ENCODE measurements at places on chromosomes 3 and 15.
A peak's percentile ranks its signal among the peaks of the same experiment; 100 is the strongest.

- DNase-seq = no peak
These were observed 26.2 kb upstream of the HHATL start for GRCh38 chr3:42728668-42729364.

DNA sequence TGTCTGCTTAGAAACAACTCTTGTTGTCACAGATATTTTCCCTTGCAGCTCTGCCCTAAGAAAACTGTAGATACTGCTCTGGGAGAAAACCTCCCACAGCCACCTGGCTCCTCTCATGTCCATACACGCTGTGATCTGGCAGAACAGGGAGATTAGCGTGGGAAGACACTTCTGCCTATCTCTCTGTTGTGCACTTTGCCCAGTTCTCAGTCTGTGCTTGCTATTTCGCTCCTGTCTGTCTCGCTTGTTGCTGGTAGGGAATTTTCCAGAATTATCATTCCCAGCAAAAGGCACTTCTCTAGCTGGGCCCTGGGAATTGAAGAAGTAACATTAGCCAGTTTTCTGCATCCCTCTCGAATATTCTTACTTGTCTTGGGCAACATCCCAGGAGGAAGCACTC is 8.1 kb upstream of the GATM start:
- DNase-seq = no peak

DNA sequence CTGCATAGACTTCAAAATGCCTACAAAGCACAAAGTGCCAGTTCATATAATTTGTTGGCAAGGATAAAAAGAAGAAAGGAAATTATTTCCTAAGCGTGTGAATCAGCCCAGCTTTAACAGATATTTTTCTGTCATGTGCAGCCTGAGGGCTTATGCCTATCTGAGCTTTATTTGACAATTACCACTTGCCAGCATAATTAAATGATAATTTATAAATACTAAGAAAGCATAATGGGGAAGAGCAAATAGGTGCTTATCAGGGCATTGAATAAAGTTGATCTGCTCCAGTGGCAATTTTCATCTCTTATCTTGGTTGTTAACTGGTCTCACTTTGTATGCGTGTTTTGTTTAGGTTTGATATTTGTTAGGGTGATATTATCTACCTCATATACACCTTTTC is 313.4 kb upstream of the DNAJC19 start:
- no peak for DNase-seq

DNA sequence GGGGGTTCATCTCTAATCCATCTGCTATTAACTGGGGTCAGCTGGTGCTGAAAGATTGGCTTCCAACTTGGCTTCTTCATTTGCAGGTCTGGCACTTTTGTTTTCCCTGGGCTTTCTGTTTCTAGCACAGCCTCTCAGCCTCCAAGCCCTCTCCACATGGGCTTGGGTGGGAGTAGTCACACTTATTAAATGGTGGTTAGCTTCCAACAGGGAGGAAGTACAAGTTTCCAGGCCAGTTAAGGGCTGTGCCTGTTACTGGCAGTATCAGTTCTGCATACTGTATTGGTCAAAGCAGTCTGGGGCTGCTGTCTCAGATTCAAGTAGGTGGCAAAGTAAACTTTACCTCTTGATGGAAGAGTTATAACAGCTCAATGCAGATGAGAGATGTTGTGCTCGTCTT is 627.1 kb upstream of the CCDC54 start:
- no peak for DNase-seq

- DNase-seq = no peak
These were observed 32.6 kb downstream of the EEFSEC start for GRCh38 chr3:128185630-128186447.

DNA sequence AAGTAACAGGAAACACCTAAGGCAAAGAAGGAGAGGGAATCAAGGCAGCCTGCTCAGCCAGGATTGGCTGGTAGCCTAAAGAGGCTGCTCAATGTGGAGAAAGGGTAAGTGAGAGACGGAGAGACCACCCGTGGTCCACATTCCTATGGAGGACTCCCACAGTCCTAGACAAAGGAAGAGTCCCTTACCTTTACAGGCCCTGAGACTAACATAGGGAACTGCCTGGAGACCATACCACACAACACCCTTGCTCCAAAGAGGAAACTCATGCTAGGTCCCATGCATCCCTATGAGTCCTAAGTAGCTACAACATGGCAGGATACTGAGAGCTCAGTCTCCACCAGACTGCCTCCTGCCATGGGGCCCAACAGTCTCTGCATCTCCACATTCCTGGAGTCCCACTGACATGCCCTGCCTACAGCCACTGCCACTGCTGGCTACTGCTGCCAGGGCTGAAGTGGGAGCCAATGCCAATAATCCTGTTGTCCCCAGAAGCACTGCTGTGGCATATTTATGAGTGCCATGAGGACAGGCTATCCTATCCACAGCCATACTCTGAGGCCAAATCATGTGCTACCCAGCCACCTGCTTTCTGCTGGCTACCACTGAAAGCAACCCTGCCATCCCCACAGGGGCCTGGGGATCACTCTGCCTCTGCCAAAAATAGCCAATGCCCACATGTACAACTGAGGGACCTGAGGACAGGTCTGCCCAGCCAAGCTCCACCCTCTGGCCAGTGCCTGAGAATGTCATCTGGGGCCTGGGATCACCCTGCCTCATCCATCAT is 45.0 kb downstream of the COPS2 start:
- DNase-seq = no peak

GRCh38 chr3:177306252-177306651 is 109.0 kb upstream of the TBL1XR1 start:
- no peak for DNase-seq

DNA sequence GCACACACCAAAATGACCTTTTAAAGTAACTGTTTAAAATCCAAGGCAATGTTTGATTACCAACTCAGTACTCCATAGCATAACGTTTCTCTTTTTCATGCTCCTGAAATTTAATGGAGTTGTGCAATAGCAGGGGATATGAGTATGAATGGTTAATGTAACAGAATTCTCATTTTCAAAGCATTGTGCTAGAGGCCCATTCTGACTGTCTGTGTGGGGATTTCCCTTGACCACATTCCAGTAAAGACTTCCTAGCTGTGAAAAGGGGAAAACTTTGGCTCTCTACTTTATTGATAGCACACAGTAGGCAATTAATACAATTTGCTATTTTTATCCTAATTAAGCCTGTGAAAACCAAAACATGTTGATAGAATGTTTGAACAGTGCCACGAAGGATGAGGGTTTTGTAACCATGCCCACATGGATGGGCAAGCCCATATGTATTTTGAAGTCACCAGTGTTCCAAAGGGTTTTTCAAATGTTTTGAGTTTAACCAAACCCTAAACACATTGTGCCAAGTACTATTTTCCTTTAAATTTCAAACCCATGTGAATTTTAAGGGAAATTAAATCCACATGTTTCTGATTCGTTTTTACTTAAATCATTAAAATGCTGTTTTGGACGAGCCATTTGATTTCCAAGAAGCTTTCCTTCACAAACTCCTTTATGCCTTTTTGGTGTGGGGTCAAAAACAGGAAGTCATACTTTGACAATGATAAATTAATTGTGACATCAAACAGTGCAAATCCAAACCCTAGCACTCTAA is 261.2 kb downstream of the SHOX2 start:
- DNase-seq = no peak

DNA sequence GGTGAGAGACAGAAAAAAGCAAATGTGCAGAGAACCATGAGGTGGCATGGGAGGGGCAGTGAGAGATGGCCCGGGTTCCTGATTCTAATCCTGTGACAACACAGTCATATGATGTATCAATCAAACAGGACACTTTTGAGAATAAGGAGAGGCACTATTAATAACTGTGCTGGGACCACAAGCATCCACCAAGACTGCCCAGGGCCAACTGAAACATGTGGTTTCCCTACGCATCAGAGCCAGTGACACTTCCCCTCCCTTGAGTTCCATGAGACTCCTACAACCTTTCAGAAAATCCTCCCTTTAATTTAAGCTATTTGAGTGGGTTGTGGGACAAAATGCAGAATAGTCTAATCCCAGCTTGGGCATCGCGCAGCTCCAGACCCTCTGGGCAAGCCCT is 17.4 kb downstream of the SH3BP5 start:
- DNase-seq = no peak

- peak; percentile 37 for DNase-seq
These were observed 127.0 kb downstream of the KLHL25 start for GRCh38 chr15:85667491-85668424.

- DNase-seq = no peak
These were observed 239.7 kb downstream of the UACA start for GRCh38 chr15:70523616-70524015.

- DNase-seq = no peak
These were observed 139.5 kb upstream of the EIF1B start for GRCh38 chr3:40169983-40170382.

- no peak for DNase-seq
These were observed 92.0 kb downstream of the TMEM108 start for GRCh38 chr3:133130168-133130567.

GRCh38 chr15:55224892-55225291 is 28.2 kb upstream of the RSL24D1 start:
- DNase-seq = peak; percentile 78

DNA sequence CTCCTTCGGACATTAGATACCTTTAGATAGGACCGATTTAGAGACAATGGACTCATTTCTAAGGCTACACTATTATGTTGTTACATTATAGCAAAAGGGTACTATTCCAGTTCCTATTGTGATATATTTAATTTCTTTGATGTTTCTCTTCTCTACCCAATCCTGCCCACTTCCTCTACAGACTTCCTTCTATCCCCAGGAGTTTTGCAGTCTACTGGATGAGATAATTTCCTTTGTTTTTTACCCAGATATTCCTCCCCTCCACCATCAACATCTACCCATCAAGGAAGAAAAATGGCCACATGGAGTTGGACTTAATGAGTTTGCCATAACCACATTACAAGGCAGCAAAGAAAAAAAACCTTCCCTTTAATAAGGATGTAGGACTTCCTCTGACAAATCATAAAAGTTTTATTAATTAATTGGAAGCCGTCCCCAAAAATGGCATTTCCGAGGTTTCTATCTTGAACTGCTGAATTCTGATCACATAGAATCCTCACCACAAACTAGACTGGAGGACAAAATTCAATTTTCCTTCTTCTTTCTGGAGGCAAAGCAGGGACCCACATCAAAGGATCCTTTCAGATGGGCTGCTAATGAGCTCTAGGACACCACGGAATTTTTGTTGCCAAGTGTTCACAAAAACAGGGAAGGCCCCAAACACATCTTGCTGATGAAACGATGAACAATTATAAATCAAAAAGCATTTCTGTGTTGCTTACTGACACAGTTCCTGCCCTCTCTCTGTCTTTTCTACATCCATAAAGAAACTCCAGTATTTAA is 33.4 kb downstream of the FRMD4B start:
- DNase-seq = no peak

DNA sequence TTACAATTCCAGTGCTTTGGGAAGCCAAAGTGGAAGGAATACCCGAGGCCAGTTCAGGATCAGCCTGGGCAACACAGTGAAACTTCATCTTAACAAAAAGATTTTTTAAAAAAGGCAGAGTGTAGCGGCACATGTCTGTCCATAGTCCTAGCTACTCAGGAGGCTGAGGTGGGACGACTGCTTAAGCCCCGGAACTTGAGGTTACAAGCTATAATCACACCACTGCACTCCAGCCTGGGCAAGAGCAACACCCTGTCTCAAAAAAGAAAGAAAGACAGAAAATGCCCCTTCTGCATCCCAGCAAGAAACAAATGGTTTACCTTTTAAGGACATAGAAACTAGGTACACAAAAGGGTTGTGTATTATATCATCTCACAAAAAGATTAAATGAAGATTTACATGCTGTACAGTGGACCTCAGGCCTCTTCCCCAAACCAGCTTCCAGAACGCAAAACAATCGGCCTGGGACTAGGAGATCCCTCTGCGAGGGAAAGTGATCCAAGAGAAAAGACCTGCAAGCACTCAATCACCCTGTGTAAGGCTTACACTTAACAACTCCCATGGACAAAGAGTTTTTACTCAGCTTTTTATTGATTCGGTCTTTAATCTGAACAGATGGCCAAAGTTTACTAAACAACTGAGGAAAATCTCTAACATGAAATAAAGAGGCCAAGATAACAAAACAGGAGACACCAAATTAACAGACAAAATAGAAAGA is 21.2 kb downstream of the TFDP2 start:
- DNase-seq = no peak

- no peak for DNase-seq
These were observed 8.9 kb upstream of the ROPN1B start for GRCh38 chr3:125960066-125960424.

- DNase-seq = no peak
These were observed 87.1 kb downstream of the ARNT2 start for GRCh38 chr15:80491163-80491847.

- DNase-seq = no peak
These were observed 14.9 kb downstream of the SEMA6D start for GRCh38 chr15:47732248-47732647.

DNA sequence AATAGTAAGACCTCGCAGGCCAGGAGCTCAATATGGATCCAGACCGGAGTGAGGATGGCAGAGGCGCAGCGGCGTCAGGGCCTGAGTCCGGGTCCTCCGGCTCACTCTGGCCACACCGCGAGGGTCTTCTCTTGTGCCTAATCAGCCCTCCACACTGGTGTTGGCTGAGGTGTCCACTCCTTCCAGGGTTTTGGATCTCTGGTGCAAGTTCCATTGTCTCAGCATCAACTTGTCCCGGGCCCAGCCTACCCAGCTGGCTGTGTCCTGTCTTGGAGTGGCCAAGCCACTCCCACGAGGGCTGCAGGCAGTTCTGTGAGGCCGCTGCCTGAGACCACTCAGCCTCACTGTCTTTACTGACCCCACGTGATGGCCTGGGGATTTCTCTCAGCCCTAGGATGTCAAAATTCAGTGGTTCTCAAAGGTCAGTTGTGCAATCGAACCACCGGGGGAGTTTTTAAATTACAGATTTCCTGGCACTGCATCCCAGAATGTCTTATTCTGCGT is 12.6 kb upstream of the GOLGA6L7 start:
- no peak for DNase-seq

DNA sequence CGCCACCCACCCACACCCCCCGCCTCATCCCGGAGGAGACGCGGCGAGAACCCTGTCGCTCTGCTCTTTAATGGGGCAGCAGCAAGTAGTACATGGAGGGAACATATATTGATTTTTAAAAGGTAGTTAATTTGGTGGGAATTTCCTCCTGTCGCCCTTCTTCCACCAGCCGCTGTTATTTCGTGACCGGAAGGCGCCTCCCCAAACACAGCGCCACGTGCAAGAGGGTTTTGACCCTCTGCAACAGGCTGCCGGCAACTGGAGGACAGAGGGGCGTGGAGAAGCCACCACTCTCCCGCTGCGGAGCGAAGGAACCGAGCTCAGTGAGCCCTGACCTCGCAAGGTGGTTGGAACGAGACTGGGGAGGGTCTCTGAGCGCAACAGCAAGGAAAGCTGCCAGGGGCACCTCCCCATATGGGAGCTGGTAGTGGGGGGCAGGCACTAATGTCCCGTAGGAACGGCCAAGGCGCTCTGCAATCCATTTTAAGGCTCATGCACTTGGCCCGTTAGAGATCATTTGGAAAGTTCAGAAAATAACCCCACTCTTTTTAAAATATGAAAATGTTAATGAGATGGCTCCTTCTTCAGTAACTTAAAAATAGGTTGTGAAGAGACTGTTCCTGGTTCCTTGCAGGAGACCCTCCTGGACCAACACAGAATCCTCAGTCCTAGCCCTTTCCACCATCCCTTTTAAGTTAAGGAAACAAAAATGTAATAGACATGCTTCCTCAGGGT is 4.3 kb downstream of the ONECUT1 start:
- DNase-seq = no peak

GRCh38 chr15:65712415-65712814 is 79.7 kb downstream of the DENND4A start:
- no peak for DNase-seq
